ENCODE measurements at places on chromosomes 7 and 10. TPM values are rescaled to one million over a fixed set of nuclear protein-coding genes. Genes with fewer than 3 reads are reported as not detected.

DNA sequence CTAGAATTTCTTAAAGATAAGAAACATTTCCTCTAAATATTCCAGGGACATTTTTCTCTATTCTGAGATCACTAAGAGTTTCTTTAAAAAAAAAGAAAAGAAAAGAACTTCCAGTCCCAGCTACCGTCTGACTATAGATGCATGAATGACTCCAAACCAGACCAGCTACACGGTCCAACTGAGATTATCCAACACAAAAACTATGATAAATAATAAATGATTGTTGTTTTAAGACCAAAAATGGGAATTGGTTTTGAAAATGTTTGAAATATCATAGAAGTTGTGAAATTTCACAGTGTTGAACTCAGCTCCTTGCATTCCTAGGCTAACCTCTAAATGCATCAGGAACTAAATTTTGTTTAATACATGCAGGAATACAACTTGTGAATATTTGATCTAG lies 1619.6 kb upstream of the LRRTM3 start:
- no peak for DNase-seq

OR2A5 gene
- not detected for total RNA-seq

DNA sequence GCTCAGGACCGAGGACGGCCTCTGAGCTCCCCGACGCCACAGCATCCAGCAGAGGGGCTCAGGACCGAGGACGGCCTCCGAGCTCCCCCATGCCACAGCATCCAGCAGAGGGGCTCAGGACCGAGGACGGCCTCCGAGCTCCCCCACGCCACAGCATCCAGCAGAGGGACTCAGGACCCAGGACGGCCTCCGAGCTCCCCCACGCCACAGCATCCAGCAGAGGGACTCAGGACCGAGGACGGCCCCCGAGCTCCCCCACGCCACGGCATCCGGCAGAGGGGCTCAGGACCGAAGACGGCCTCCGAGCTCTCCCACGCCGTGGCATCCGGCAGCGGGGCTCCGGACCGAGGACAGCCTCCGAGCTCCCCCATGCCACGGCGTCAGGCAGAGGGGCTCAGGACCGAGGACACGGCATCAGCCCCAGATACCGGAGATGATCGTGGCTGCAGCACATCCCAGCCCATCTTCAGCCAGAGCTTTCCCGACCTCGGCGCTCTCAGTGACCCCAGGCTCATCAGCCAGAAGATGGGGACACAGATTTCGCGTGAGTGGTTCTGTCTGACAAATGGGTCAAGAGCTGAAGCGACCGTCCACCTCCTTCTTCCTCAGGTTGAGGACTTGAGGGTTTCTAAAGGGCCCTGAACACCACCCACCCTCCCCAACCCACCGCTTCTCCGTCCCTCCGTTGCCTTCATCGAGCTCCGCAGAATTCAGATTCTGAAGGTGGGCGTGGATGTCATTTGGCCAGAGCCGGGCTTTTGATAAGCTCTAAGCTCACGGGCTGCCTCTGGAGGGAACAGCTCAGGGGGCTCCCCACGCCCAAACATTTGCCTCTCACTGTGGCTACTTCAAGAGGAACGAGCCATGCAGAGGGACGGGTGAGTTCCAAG lies 55.8 kb upstream of the DNAAF5 start:
- DNase-seq: no peak

GPRIN2 gene
- 5.6 TPM for total RNA-seq

PIP gene
- total RNA-seq: 2.5 TPM

DNA sequence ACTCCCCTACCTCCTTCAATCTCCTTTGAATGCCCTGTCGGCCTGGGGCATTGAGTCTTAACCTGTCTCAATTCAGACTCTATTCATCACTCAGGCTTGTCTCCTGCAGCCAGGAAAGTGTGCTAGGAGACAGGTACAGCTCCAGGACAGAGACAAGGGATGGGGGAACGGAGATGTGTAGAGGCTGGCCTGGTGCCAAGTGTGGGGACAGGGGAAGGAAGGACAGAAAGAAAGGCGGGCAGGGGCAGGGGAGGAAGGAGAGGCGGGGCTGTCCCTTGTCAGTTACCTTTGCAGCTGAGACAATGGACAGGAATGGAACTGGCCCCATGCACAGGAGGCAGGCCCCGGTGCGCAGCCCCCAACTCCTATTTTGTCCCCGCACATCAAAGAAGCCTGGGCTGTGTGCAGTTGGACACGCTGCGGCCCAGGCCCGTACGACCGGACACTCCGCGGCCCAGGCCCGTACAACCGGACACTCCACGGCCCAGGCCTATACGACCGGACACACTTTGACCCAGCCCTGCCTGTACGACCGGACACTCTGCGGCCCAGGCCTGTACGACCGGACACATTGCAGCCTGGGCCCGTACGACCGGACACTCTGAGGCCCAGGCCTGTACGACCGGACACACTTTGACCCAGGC lies 36.9 kb downstream of the CHST15 start:
- DNase-seq: no peak

FAM25C gene
- total RNA-seq: not detected

DNA sequence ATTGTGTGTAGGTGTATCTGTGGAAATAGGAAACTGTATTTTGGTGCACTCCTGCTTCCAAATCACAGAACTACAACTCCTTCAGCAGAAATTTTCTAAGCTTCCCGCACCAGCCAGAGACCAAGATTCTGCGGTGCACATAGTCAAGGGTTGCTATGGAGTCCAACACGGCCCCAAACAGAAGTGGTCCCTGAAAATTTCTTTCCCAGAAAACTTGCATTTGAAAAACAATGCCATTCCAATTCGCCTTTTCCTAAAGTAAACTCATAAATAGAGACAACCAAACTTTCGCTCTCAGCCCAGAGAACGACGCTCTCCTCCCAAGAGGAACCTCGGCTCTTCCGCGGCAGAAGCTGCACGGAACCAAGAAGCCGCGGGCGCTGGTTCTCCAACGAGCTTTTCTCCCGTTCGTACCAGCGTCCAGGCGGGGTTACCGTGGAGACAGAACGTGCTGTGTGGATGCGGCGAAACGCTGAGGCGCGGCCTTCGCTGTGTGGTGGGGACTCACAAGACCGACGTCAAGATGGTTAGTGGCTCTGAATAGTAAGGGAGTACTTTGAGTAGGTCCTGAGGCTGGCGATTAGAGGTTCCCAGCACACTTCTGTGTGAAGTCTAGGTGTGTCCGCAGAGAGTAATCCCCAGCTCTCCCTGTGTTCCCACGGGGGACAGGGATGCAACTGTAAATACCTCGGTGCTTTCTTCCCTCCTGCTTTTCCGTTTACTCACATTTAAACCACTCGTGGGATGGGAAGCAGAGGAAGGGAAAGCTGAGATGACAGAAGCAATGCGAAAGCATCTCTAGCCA lies 24.0 kb upstream of the ZC3HAV1 start:
- DNase-seq: peak; percentile 86

- DNase-seq: no peak
Observed at GRCh38 chr10:114064151-114065048, 20.7 kb downstream of the ADRB1 start.

- no peak for DNase-seq
Observed at GRCh38 chr10:24569828-24570657, 153.6 kb downstream of the ARHGAP21 start.

- no peak for DNase-seq
Observed at GRCh38 chr10:5549462-5550249, 24.9 kb downstream of the CALML3 start.

- no peak for DNase-seq
Observed at GRCh38 chr10:15320522-15321203, 50.4 kb downstream of the FAM171A1 start.

- no peak for DNase-seq
Observed at GRCh38 chr7:146773506-146773905, 656.9 kb downstream of the CNTNAP2 start.

DNA sequence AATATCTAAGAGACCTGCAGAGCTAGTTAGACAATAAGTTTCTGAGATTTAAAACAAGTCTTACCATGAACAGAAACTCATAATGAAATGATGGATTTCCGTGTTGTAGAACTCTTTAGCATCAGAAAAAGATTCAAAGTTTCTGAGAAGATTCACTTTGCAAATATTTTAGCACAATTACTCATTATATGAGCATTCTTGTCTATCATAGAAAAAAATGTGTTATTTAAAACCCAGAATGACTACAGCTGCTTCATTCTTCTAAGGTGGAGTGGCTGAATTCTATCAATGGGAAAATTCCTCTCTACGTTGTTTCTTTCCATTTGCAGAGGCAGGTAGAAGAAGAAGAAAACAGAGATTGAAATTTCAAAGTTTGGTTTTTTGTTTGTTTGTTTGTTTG lies 21.0 kb upstream of the RALA start:
- no peak for DNase-seq

GRCh38 chr10:102001435-102002068 lies 54.4 kb downstream of the ARMH3 start:
- DNase-seq: no peak

DNA sequence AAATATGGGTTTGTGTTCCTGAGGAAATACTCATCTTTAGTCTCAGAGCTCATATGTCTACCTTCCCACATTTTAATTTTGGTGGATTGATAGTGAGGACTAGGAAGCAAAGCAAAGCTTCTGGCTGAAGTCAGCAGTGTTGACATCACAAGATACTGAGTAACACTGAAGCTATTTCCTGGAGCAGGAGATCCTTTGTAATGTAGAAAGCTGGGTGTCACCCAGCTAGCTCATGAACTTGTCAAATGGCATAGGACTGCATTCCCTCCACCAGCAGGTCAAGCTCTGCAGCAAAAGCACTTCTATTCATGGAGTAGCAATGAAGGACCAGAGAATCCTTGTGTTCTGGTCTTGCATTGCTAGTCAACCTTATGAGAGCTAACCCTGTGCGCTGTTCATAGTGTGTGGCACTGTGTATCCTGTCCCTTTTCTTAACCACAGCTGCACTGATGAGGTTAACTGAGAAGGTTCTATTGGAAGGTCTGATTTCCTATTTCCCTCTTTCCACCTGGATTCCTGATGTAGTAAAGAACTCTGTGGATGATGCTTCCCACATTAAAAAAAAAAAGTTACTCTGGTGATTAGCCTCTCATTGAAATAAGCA lies 94.8 kb upstream of the ZNF804B start:
- DNase-seq: no peak

STK31 gene
- total RNA-seq: 2.2 TPM

DNA sequence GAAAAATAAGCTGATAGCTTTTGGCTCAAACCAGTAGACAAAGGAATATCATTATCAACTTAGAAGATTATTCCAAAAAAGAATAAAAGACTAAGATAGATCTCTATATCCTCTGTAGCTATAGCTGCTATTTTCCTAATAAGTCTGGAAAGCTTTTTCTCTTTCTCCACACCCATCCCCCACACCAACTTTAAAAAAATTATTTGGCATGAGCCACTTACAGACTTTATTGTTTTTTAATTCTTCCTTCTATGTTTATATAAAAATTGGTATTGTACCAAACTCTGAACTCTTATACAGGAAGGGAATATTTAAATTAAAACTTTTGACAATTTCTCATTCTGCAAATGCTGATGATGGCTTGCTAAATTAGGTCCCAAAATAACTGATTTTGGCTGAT lies 142.7 kb downstream of the RNF133 start:
- no peak for DNase-seq

CDK14 gene
- 21.6 TPM for total RNA-seq

DNA sequence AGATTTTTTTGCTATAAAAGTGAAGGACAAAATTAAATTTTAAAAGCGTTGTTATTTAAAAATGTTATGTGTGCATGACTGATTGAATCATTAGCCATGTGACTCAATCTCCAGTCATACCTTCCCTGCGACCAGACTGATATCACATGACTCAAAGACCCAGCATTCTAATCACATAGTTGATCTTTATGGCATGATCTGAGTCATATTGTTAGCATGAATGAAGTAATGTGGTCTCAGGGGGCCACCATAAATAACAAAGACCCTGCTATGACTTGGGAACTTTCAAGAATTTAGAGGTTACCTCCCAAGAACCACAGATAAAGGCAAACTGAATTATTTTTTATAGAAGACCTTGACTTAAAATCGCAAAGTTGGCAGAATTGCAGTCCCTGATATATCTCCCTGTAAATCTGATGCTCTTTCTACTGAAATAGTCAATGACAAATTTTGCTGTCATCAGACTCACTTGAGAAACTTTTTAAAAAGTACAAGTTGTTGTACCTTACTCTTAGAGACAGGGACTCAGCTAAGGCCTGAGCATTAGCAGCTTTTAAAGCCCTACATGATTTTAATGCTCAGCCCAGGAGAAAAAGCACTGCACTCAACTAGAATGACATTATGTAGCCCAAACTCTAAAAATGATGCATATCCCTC lies 717.3 kb downstream of the XPNPEP1 start:
- DNase-seq: no peak

DNA sequence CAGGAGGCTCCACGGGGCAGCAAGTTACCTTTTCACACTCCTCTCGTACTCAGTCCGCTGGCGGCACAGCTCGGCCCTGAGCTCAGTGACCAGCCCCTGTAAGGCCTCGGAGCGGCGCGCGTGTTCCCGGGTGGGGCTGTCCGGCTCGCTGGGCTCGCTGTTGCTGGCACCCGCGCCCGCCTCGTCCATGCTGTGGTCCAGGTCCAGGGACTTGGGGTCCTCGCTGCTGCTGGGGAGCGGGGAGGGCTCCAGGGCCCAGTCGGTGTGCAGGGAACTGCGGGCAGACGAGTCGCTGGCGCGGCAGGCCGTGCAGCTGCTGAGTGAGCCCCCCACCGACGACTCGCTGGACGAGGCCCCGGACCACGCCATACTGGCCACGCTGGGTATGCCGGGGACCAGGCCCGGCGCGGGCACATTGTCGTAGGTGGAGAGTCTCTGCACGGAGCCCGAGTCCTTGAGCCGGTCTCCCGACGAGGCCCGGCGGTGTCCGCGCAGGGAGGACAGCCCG lies 143.8 kb downstream of the MAPK8 start:
- no peak for DNase-seq

RELN gene
- total RNA-seq: 7.4 TPM

- no peak for DNase-seq
Observed at GRCh38 chr10:88161070-88161469, 297.6 kb downstream of the PTEN start.

- no peak for DNase-seq
Observed at GRCh38 chr7:73683788-73684693, 644 bp downstream of the BUD23 start.

ACTL6B gene
- total RNA-seq: 0.49 TPM

DNA sequence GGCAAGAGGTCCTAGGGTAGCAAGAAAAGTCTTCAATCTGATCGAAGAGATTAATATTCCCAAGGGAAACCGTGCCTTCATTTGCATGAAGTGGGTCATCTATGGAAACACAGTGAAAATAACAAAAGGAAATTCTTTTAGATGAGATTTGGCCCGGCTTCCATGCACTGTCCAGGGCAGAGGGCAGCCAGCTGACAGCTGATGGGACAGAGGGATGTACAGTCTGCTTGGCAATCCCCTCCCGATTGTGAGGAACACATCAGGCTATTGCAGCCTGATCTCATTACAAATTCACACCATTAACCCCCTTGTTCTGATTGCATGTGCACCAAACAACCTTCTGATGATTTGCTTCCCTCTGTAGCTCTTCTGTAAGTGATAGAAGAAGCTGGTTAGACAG lies 105.3 kb downstream of the FRMD4A start:
- DNase-seq: no peak

DNA sequence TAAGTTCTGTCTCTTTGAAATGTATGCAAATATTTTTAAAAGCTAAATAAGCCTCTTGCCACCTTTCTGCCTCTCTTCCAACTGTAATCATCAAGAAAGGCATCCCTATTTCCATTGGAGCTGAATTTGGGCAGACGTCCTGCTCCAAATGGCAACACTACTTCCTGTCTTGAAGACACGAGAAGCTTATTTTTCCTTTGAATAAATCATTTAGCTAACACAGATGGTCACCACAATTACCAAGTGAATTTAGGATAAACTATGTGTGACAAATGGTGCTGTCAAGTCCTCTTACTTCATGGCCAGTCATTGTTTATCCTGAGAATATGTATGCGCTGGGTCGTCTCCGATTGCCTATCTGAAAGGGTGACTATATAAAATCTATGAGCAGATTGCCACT lies 268.0 kb downstream of the ANKRD7 start:
- no peak for DNase-seq
